ENCODE measurements at places on chromosomes 7 and 10. TPM values are rescaled to one million over a fixed set of nuclear protein-coding genes. Genes with fewer than 3 reads are reported as not detected.

The PLEKHA8 gene
- 1.8 TPM for polyA plus RNA-seq

The XRCC2 gene
- polyA plus RNA-seq, result 0.06 TPM

- no peak for DNase-seq
Observed at GRCh38 chr10:88129013-88129412, 265.6 kb downstream of the PTEN start.

DNA sequence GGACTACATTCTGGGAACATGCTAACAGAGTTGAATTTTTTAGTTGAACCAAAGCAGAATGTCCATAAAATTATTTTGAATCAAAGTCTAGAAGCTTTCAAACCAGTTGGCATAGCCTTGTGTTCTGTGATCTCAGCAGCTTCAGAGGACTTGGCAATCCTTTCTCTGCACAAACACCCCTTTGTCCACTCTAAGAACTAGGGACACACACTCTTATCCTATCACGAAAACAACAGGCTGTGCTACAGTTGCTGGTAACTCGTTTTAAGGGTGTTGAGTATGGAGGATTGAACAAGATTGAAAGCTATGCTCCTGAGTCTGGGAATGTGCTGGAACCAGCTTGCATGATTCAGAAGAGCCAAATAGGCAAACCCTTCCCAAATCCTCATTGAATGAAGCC lies 76.4 kb upstream of the PRSS58 start:
- DNase-seq, result no peak

GRCh38 chr7:22657479-22657878 lies 69.5 kb upstream of the IL6 start:
- no peak for DNase-seq

- no peak for DNase-seq
Observed at GRCh38 chr10:31071232-31072005, 39.8 kb upstream of the ZNF438 start.

All from heart right ventricle (tissue), 16 donors.